ENCODE measurements at places on chromosomes 11 and 22.

GRCh38 chr11:2277933-2278523 is 7.6 kb upstream of the ASCL2 start:
- no peak for DNase-seq

DNA sequence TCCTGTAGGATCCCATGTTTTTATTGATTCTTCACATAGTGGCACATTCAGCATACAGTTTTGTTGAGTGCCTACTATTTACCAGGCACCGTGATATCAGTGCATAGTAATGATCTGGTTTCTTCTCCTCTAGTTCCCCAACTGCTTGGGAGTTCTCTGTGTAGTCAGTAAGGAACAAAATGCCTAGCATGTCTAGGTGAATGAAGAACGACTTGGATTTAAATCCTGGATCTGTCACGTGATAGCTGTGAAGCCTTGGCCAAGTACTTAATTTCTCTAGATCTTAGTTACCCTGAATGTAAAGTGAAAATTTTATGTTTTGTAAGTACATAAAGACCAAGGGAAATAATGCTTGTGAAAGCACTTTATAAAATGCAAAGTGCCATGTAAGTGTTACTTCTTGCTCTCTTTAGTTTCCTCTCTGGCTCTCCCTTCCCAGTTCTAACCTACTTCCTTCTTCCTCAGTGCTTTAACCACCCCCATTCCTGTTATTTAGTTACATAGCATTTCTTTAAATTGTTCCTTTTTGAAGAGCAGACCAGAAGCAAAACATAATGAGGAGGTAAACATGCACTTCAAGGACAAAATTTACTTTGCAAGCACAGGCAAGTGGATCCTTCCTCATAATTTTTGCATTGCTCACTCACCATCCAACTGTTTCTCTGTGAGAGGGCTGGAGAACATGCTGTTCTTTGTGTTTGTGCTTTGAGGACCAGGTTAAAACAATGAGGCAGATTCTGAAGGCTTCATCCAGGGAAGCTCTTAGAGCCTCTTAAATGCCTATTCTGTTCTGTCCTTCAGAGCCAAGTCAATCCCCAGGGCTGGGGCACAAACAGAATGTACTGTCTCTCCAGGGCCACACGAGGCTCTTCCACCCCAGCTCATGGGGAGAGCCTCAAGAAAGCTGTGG is 353.9 kb upstream of the TENM4 start:
- no peak for DNase-seq

- DNase-seq = no peak
Observed at GRCh38 chr11:133946541-133947318, 10.0 kb downstream of the IGSF9B start.

- DNase-seq = no peak
Observed at GRCh38 chr22:49299821-49300231, 527.8 kb downstream of the BRD1 start.

GRCh38 chr22:18113680-18114394 is 3.2 kb downstream of the TUBA8 start:
- DNase-seq = no peak

DNA sequence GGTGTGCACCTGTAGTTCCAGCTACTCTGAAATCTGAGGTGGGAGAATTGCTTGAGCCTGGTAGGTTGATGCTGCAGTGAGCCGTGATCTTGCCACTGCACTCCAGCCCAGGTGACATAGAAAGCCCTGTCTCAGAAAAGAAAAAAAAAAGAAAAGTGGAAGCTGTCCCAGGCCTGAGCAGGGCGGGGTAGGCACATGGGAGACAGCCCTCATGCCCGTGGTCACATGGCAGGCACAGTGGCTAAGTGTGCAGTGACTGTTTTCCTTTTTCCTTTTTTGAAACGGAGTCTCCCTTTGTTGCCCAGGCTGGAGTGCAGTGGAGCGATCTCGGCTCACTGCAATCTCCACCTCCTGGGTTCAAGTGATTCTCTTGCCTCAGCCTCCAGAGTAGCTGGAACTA is 7.8 kb downstream of the OTUB1 start:
- peak; percentile 62 for DNase-seq

- DNase-seq = no peak
Observed at GRCh38 chr11:74001822-74002286, 7.0 kb downstream of the UCP3 start.

- no peak for DNase-seq
Observed at GRCh38 chr11:58659404-58659803, 36.9 kb downstream of the CNTF start.

DNA sequence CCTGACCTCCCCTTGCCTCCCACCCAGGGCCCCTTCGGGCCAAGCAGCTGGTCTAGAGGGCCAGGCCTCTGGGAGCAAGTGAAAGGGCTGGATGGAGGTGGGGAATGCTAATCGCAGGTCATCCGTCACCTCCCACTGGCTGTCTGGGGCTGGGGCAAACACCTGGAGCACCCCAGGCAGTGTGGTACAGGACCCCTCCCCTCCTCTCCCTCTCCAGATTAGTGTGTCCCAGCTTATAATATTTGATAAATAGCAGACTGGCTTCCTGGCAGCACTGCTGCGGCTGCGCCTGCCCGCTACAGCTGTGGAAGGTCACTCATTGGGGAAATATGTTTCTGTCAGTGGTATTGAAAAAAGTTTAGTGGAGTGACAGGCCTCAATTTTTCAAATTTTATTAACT is 90.7 kb upstream of the PHOX2A start:
- no peak for DNase-seq

GRCh38 chr22:38314933-38315822 is 2.1 kb downstream of the CSNK1E start:
- no peak for DNase-seq

- DNase-seq = no peak
Observed at GRCh38 chr22:32164075-32164860, 5.2 kb upstream of the C22orf42 start.

DNA sequence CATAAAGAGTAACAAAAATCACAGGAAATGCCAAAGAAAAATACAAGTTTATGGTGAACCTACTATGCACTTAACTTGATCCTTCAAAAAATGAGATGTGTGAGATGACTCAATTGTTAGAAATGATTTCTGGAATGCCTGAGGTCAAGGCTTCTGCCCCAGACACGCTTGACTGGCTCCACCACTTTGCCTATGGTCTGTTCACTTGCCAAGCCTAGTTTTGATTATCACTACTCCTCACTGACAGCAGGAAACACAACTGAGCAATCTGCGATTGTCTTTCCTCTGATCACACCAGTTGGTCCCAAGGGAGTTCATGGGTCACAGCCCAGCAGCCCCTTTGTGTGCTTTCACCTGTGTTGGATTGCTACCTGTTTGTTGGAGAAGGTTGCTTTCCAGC is 20.6 kb upstream of the PRDM10 start:
- DNase-seq = no peak

- no peak for DNase-seq
Observed at GRCh38 chr22:26501996-26502395, 10.3 kb downstream of the TFIP11 start.

DNA sequence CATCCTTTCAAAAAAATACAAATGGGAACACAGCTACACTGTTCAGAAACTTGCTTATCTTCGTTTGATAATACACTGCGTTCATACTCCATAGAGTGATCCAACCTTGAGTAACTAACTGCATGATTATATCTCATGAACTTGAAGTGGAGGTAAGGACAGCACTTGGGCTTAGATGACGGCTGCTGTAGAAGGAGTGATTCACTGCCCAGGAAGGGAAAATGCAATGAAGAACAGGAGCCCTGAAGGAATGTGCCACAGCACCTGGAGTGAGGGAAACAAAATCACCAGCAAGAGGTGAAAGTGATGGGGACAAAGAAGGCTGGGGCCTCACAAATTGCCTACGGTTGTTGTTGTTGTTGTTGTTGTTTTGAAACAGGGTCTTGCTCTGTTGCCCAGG is 44.1 kb upstream of the SC5D start:
- no peak for DNase-seq

DNA sequence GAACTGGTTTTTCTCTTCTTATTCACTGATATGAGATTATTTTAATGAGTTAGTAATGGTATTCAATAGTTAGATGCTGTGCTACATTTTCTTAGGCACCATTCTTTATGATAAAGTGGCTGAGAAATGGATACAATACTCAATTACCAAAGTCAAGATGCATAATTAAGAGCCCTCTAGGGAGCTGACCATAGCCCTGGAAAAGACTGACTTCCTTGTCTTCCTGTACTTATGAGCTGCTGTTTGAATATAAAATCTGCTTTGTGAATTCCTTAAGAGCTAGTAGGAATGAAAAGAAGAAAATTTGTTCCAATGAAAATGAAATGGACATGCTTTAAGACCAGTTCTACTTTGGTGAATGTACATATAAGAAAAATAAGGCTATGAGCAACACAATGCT is 452.3 kb downstream of the KCNA4 start:
- DNase-seq = no peak

DNA sequence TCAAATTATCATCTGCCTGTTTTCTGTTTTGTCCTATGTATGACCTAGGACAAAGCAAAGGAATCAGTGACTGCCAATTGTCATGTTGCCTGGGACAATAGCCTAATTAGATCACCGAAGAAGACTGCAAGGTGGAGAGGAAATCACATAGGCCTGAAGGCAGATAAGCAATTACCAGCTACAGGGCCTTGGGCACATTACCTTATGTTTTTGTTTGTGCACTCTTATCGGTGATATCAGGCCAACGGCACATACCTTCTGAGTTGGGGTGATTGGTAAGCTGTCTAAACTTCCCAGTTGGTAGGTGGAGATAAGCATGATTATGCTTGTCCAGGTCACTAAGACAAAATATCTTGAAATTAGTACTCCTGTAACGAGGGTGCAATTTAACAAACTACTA is 58.1 kb upstream of the FAM181B start:
- no peak for DNase-seq

- DNase-seq = no peak
Observed at GRCh38 chr11:14112721-14113120, 150.2 kb downstream of the SPON1 start.

- no peak for DNase-seq
Observed at GRCh38 chr22:48205790-48206189, 1443.3 kb downstream of the TBC1D22A start.

GRCh38 chr11:64523456-64524157 is 67.4 kb upstream of the SLC22A12 start:
- DNase-seq = no peak

DNA sequence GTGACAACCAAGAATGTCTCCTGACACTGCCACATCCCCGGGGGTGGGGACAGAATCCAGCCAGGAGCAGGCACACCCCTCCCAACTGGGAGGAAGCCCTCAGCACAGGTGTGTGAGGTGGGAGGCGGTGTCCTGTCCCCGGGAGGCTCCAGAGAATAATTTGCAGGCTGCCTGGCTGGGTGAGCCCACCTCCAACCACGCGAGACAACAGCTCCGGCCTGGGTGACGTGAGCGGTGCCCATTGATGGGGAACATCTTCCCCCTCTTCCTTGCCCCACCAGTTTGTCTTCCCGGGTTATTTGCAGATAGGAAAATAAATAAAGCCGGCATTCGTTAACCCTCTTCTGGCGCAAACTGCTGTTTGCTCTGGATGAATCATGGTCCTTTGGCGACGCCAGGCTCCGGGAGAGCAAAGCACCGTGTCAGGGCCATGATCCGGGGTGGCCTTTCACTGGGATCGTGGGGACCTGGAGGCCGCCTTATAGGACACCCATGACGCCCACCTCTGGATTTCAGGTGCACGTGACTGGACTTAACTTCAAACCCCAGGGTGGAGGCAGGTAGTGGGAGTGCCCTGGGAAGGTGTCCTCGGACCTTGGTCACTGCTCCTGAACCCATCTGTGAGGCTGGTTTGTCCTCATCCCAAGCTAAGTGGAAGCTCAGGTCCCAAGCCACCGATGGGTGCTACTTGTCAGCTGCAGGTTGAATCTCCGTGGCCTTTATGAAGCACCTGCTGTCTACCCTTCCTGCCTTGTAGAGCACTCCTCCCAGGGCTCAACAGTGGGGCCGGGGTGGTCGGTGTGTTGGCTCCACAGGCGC is 13.9 kb downstream of the CCND1 start:
- DNase-seq = no peak

DNA sequence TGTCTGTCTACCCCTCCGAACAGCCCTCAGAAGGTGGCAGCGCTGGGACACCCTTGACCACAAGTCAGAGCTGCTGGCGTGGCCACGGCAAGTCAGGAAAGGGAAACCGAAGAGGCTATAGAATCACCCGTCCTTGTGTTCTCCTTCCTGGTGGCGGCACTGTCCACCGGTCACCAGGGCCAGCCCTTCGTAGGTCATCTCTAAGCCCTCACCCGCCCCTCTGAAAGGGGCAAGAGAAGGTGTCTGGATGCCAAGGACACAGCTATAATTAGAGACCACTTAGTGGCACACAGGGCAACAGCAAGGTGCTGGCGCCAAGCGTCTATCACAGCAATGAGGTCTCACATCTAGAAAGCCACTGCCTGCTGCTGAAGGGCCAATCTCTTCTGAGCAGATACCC is 320.9 kb downstream of the SHANK2 start:
- DNase-seq = no peak

DNA sequence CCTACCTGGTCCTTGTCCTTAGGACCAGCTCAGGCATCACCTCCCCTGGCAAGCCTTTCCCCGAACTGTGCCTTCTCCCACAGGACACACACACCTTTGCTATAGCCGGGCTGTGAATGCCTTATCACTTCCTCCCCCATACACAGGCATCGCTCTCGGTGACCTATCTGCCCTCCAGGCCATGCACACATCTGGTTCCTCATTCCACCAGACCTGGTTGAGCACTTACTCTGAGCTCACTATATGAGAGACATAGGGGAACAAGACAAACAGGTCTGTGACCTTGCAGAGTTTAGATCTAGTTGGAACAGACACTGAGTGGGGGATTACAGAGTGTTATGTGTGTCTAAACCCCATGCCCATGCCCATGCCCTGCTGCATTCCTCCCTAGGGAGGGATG is 3.1 kb upstream of the BCR start:
- no peak for DNase-seq

DNA sequence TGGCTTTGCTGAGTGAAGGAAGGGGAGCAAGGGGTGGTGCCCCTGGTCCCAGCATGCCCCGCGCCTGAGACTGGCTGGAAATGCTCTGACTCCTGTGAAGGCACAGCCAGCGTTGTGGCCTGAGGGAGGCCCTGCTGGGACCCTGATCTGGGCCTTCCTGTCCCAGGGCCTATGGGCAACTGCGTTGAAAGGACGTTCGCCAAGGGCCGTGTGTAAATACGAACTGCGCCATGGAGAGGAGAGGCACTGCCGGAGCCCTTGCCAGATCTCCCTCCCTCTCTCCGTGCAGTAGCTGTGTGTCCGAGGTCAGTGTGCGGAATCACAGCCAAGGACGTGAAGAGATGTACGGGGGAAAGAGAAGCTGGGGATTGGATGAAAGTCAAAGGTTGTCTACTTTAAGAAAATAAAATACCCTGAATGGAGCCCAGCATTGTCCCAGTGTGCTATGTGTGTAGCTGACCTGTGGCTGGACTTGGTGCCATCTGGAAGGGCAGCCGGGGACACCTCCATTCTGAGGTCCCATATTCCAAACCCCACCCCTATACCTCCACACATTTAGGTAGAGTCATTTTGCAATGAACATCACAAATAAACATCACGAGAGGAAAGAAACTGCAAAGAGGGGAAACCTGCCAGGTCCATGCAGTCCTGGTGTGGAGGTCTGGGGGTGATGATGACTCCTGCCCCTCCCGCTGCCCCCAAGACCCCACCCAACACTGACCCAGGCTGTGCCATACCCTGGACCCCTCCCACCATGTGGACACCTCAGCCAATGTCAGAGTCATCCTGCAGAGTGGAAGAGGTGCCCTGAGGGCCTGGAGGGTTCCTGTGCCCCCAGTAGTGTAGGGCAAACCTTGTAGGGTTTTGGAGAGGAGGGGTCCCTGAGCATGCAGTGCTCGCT is 16.9 kb downstream of the RSPH14 start:
- DNase-seq = no peak

GRCh38 chr11:57530215-57530595 is 349 bp downstream of the TIMM10 start:
- peak; percentile 51 for DNase-seq

All from lower lobe of right lung (tissue), 2 donors.